Stimulated activated CD4-positive, alpha-beta T cell treated with anti-CD3 and anti-CD28 coated beads, Interleukin-12 subunit alpha, Interleukin-12 subunit beta, amount 100 ng/mL, for 48 hours (primary cell): ENCODE measurements at places on chromosomes 7 and 10.
A peak's percentile ranks its signal among the peaks of the same experiment; 100 is the strongest.

- no peak for DNase-seq
These were observed 36.6 kb upstream of the SRGN start for GRCh38 chr10:69051303-69051702.

DNA sequence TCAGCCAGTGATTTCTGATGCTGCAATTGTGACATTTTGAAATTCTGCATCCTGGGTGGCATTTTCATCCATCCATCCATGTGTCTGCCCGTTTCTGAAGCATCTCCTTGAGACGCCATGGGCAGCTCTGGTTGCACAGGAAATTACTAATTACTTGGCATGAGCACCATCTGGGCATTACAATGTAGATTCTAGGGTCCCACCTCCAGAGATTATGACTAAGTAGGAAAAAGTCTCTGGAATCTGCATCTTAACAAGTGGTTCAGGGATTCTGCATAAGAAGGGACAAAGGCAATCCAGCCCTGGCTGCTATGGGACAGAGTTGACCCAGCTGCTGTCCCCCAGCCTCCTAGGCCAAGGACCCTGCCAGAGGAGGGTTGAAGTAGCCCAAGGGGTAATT, 65.3 kb downstream of the CUZD1 start:
- no peak for DNase-seq

DNA sequence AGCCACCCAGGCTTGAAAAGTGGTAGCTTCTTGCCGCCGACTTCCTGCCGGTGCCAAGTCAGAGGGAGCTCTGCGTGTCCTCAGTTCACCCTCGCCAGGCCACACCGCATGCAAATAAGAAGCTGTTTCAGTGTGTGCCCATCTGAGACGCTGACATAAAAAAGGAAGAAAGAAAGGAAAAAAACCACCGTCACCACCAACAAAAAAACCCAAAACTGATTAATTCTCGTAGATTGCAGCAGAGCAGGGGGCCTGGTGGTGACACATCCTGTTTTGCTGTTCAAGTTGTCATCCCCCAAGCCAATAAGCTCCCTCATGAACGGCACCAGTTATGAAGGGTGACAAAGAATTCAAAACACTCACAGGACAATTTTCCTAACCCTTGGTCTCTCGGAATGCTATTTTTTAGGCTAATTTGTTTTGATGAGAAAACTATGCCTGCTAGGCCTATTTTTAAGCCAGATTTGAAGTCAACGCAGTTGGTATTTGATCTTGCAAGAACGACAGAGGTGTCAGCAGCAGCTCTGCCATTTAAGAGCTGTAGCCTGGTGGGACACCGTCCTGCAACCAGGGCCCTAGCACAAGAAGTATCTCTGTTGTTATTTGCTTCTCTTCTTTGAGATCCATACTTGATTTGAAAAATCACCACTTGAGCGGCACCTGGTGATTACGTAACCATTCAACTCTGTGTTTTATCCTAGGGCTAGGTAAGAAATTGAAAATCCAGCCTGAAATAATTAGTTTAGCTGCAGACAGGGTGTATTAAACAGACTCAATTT, 145.6 kb downstream of the PFKFB3 start:
- DNase-seq: peak; percentile 68

DNA sequence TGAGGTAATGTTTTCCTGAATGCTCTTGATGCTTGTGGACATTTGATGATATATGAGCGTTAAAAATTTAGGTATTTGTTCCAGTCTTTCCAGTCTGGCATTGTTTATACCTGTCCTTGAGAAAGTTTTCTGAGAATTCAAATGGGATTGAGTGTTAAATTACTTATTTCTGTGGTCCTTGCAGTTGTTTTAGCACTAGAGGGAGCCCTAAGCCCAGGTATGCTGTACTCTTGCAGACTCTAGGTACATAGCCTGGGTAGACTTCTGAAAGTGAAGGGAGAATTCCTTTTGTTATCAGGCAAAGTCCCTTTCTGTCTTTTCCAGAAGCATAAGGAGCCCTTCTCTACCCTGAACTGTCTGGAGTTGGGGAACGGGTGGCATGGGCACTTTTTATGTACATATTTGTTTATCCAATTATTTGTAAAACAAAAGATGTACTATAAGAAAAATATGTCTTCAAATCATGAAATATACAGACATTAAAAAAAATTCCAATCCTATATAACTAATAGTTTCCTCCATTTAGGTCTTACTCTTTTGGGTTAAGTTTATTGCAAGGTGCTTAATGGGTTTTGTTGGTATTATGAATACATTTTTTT, 262.1 kb downstream of the ATRNL1 start:
- peak; percentile 4 for DNase-seq

- no peak for DNase-seq
These were observed 4.4 kb upstream of the ABHD11 start for GRCh38 chr7:73742753-73743641.

GRCh38 chr7:7808156-7808555, 89.7 kb upstream of the RPA3 start:
- no peak for DNase-seq

- no peak for DNase-seq
These were observed 42.4 kb upstream of the ANKRD1 start for GRCh38 chr10:90963331-90963730.

- DNase-seq: no peak
These were observed 3.5 kb downstream of the ANKRD1 start for GRCh38 chr10:90917238-90917967.

DNA sequence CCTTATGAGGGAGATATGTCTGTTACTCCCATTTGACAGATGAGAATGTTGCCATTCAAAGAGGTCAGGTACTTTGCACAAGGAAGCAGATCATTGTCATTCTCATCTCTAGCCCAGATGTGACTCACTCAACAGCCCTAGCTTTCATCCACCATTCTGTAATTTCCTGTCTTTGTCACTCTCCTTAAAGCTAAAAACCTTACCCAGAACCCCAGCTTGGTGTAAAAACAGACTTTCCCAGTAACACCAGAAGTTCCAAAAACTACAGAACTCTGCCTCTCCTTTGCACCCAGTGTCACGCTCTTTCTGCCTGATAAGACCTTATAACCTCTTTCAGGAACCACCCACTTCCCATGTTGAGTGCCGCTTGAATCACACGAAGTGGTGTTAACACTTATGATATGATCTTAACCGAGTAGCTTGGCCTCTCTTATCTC, 89.1 kb upstream of the SP4 start:
- DNase-seq: peak; percentile 45

DNA sequence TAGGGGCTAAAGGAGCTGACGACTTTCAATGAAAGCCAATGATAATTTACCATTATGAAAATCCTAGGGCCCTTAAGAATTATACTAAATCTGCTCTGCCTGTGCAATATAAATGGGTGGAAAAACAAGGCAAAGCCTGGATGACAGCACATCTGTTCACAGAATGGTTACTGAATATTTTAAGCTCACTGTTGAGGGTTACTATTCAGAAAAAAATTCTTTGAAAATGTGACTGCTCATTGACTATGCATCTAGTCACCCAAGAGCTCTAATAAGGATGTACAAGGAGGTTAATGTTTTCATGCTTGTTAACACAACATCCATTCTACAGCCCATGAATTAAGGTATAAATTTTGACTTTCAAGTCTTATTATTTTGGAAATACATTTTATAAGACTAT, 8.9 kb downstream of the DKK1 start:
- DNase-seq: no peak

DNA sequence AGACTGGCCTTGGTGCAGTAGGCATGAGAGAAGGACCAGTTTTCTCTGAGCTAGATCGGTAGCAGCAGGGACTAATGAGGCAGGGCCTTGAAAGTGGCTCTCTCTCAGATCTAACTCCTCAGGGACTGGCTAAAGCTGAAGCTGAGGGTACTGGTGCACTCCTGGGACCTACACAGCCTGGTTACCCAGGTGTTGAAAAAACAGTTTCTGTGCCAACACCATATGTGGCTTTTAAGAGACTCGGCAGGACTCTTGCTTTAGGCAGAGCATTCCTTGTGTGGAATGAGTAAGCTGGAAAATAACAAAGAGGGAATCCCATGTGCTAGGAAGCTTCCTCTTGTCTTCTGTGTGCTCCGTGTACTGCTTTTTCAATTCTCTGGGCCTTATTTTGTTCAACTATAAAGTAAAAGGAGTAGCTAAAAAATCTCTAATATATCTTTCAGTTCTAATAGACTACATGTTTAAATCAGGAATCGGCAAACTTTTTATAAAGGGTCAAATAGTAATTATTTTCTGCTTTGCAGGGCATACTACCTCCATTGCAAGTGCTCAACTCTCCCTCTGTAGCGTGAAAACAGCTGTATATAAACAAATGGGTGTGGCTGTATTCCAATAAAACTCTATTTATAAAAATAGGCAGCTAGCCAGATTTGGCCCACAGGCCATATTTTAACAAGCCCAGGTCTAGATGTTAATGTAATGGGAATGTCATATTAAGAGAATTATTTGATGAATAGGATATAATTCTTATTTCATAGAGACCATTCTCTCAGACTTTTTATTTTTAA, 186.1 kb upstream of the KAT6B start:
- DNase-seq: no peak

GRCh38 chr10:91632671-91633550, at the start of gene PPP1R3C:
Gene PPP1R3C, minus strand, starts transcription at chr10:91633071. Its CDS starts 102 bp downstream, at chr10:91632969.
- DNase-seq: peak; percentile 50

DNA sequence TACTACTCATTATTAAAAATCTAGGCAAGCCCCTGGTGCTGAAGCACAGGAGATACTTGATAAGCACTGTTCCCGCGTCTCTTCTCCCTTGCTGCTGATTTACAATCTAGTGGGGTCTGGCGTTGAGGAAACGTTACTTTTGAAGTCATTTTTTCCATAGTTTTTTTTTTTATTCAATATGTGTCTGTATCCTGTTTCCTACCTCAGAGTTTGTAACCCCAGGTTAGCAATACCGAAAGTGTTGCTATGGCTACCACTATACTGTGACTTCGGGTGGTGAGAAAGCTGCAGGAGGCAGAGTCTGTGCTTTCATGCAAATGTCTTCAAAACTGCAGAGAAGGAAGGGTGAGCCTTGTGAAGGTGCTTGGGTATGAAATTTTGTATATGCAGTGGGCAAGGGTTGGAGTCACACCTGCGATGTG, 458.8 kb upstream of the GHITM start:
- DNase-seq: peak; percentile 3

- DNase-seq: no peak
These were observed 167.0 kb upstream of the KLF6 start for GRCh38 chr10:3951993-3952392.

DNA sequence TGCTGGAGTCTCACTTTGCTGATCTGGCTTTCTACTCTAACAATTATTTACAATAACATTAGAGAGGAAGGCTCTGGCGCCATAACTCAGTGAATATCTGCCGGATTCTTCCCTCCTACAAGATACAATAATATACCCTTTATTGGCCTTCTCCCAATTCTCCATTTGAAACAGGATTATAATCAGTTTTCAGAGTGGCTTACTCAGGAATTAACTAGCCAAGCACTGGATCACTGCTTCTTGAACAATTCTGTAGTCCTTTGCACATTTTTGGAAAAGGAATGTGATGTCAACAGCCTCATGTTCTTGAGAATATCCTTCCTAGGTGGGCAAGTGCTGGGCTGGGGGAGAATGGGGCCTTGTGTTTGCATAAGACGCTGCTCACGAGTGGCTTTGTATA, 125.9 kb downstream of the HIPK2 start:
- no peak for DNase-seq

DNA sequence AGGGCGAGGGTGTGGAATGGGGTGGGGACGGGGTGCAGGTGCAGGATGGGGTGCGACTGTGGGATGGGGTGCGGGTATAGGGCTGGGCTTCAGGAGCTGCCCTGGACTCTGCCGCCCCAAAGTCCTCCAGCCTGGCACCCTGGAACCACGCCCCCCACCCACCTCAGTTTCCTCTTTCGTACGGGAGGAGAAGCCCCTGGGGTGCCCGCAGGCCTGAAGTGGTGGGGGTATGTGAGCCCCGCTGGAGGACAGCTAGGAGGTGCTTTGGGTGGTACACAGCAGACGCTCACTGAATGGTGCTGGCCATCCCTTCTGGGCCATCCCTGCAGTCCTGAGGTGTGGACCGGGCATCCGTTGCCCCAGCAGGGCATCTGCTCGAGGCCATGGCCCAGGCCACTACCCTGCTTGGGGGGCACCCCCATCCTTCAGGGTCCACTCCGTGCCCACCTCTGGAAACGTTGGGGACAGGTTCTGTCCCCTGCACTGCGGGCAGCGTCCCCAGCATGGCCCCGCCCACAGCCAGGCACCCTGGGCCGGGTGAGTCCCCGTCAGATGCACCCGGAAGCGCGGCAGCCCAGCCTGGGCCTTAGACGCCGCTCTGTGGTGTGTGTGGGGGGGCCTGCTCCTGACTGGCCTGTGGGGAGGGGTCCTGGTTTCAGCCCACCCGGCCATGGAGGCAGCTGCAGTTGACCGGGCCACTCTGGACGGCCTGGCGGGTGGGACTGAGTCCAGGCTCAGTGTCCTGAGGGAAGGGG, 41.6 kb downstream of the UNCX start:
- DNase-seq: no peak

DNA sequence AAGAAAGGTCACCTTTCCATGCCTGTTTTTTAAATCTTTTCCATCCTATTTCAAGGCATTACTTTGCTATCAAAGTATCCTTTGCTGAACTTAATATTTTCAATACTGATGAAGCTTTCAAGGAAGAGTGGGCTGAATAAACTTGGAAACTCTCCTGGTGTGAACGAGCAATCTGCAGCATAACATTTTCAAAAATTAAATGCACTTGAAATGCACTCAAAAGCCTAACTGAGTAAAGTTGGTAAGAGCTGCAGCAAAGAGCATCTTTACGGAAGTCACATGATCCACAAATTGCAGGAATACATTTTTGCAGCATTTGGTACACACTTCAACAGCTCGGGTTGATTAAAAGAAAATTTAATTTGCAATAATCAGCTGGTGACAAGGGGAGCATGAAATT, 367.3 kb downstream of the PHTF2 start:
- no peak for DNase-seq

- no peak for DNase-seq
These were observed 676.5 kb downstream of the NRG3 start for GRCh38 chr10:82551506-82551905.

DNA sequence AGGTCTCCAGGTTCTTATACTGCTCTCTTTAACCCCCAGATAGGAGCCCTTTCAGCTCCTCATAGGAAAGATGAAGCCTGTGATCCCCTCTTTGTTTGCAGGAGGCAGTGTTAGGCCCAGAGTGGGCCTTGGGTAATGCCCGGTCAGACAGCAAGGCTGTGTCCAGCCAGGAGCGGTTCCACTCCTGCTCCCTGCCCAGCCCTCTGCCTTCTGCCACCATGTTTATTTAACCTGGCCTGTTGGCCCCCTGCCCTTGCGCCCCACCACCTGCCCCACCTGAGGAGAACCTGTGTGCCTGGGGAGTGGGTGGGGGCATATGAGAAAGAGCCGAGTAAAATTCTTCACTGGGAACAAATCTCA, 24.3 kb downstream of the CDH23 start:
- no peak for DNase-seq

DNA sequence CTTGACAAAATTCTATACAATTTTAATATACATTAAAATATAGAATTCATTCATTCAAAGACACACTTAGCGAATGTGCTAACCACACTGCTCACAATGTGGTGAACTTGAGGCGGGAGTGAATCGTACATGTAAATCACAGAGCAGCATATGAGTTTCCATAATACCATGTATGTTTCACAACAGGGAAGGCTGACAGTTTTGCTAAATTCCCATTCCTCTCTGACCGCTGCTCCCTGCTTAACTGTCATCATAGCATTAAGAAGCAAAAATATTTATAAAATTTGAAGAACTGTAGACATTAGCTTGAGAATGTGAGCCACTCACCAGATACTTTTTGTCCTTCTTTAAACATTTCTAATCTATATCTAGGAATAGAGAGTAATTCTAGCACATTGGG, 763.3 kb downstream of the MAGI2 start:
- DNase-seq: no peak
